ENCODE measurements at places on chromosomes 12 and 14.
A peak's percentile ranks its signal among the peaks of the same experiment; 100 is the strongest.

- DNase-seq, result peak; percentile 72
Measured at GRCh38 chr12:25276199-25276937, 25.6 kb upstream of the KRAS start.

DNA sequence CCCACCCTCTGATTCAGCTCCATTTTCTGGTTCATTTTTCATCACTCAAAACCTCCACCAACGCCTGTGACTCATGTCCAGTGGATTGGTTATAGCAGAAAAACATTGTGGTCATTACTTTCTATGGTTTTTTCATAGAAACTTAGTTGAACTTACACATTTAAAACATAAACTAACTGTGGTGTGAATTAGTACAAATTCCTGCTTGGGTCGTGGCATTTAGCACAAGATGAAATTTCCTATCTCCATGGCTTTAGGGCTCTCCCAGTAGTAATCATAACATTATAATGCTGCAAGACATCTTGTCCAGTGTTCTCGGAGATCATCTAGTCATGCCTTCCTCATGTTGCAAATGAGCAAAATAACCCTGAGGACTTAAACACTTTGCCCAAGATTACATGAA, 7.1 kb downstream of the RNASE7 start:
- DNase-seq, result no peak

DNA sequence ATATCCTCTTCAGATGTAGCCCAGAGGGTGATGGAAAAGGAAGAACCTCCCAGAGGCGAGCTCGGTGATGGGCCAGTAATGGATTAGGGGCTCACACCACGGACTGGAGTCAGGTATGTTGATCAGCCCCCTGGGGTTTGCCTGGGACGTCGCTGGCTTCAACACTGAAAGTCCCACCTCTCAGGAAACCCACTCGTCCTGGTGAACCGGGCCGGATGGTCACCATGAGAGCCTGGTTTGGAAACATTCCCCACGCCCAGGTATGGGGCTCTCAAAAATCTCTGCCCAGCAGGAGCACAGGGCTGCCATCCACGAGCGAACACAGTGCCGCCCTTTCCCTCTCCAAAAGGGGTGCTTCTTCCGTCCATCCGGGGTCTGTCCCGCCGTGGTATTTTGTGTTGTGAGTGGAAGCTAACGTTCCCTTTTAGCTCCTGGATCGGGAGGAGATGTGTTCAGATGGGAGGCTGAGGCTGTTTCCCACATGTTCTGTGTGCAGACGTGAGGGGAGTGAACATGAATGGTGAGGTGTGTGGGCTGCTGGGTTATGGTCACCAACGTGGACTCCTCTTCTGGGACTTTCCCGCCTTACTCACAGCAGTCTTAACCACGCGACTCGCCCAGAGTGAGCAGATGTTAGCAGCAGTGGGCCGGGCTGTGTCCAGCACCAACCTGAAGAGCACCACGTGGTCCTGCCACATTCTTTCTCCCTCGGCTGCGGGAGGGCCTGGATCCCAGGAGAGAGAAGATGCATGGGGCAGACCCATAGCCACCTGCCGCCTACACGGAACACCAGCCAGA, 139.2 kb downstream of the KIF26A start:
- DNase-seq, result no peak

DNA sequence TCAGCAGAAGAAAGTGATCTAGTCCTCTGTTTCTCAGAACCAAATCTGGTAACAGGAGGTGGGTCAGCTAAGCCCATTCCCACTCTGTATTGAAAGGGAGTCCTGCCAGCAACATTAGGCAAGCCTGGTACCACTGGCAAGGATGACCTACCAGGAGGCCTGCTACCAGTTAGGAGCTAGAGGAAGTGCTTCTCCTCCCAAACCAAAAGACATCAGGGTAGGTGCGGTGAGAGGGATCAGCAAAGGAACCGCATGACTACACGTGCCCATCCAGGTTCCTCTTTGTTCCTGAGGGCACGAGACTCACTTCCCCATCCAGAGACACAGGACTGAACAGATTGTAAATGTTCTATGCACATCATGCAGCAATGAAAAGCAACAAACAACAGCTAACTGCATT, 2.8 kb downstream of the KLRC4 start:
- DNase-seq, result no peak

DNA sequence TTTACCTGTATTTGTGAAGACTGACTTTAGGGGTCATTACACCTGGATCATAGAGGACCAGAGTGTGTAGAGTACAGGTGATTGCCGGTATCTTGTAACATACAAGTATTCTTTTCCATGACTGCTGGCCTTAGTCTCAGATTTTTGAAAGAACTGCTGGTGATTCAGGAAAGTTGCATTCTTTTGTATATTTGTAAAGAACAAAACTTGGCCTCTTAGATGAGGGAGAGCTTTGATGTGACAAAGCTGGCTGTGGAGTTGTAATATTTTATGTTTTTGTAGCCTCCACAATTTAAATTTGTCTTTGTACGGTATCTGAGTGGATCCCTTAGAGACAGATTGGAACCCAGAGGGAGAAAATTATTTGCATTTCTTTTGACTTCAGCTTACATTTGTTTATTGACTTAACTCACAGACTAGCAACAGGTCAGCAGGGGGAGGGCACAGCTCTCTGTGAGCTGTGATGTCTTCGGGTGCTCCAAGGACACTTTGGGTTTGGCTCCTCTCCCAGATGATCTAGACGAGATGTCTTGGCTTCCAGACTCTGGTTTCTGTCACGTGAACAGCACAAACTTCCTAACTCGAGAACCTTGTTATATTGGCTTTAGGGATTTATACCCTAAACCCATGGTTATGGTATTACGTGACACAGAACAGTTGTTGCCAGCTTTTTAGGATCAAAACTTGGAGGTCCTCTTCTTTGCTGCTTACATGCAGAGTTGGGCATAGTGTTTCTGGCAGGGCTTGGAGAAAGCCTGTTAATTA, 65.9 kb downstream of the DAAM1 start:
- DNase-seq, result peak; percentile 54

DNA sequence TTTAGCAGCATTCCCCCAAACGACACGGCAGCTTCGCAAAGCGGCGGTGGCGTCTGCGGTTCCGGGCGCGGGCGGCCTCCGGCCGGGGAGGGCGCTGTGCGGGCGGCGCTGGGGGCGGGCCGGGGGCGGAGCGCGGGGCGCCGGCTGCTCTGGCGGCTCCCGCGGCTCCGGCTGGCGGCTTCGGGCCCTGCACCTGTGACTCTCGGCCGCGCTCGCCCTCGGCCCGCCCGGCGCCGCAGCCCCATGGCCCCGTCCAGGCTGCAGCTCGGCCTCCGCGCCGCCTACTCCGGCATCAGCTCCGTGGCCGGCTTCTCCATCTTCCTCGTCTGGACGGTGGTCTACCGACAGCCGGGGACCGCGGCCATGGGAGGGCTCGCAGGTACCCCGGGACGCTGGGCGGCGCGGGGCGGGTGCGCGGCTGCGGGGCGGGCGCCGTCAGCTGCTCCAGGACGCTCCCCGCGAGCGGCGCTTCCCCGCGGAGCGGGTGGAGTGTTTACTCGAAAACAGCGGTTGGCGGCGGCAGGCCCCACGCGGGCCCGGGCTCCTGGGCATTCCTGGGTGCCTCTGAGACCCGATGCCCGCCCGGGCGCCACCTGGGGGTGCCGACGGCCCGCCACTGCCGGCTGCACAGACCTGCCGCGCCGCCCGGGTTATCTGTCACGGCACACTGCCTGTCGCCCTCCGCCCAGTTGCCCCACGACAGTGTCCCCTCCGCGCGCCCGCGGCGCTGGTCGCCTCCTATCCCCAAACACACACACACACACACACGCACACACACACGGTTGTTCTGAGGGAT, at the start of gene SLC48A1:
SLC48A1 (plus strand) TSS at position 177 of the 796 bp plus-strand sequence; CDS start at position 244, 67 bp downstream.
- peak; percentile 54 for DNase-seq

DNA sequence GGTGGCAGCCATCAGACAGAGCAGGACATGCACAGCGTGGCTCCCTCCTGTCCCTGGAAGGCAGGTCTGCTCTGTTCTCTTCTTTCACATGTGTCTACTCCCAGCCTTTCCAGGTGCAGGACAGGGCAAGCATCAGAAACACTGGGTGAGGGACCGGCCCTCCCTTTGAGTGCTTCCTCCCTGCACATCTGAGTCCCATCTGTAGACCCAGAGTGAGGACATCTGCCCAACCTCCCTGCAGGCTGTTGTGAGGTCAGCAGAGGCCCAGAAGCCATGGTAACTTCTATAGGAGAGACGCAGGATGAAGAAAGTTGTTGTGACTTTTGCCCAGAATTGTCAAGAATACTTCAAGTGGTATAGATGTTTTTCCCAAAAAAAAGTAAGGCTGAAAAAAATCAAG, 282.7 kb downstream of the CACNA1C start:
- peak; percentile 22 for DNase-seq

- DNase-seq, result no peak
Measured at GRCh38 chr14:59507752-59508103, 23.4 kb downstream of the JKAMP start.

DNA sequence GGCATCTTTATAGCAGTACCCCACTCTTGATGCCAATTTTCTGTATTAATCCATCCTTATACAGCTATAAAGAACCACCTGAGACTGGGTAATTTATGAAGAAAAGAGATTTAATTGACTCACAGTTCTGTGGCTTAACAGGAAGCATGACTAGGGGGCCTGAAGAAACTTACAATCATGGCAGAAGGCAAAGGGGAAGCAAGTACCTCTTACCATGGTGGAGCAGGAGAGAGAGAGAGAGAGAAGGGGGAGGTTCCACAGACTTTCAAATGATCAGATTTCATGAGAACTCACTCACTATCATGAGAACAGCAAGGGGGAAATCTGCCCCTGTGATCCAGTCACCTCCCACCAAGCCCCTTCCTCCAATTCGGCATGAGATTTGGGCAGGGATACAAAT, 84.4 kb downstream of the SLC24A4 start:
- DNase-seq, result no peak

- no peak for DNase-seq
Measured at GRCh38 chr12:25296381-25296780, 45.7 kb upstream of the KRAS start.

DNA sequence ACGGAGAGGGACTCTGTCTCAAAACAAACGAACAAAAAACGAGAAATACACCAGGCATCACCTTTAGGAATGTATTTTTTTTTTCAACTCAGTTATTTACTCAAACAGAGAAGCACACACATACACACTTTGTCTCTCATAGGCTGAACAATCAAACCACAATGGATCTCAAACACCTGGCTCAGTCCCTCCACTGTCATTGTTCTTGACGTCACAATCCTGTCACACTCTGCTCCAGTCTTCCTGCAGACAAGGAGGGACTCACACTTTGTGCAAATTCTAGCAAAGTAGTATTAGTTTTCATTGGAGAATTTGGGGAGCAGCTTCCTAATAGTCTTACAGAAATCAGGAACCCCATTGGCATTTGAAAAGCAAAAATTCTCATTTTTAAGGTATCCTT, 727.8 kb downstream of the BCL11B start:
- DNase-seq, result no peak

GRCh38 chr14:52070051-52070431, 1.2 kb upstream of the NID2 start:
- DNase-seq, result no peak

GRCh38 chr12:3047961-3048360, 29.2 kb upstream of the TSPAN9 start:
- DNase-seq, result peak; percentile 12

DNA sequence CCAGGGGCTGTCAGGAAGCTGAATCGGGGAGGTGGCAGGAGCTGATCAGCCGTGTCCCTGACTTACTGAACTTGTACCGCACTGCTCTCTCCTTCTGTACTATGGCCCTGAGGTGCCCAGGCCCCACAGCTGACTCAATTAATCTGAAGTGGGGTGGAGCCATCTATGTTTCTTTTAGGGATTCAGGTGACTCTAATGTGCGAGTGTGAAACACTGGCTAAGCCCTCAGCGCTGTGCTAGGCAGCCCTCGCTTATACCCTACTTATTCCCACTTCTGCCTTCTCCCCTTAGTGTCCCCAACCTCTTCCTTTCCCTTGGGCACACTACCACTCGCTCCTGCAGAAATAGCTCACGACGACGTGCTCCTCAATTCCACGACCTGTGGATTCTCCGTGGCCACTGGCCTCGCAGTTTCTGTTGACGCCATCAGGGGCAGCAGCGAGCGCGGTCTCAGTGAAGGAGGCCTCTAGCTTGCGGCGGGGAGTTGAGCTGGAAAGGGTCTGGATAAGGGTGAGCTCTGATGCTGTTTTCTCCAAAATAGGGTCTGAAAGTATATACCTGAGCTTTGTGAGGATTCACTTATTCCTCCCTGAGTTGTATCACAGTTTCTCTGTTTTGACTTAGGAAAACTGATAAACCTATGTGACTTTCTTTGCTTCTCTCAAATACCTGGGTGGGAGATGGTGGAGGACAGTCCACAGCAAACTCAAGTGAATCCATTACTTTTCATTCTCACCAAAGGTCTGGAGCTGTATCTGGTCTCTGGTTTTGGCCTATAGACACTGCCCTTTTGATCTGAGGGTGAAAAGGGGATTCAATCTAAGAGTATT, 167.6 kb downstream of the SLC41A2 start:
- peak; percentile 24 for DNase-seq

DNA sequence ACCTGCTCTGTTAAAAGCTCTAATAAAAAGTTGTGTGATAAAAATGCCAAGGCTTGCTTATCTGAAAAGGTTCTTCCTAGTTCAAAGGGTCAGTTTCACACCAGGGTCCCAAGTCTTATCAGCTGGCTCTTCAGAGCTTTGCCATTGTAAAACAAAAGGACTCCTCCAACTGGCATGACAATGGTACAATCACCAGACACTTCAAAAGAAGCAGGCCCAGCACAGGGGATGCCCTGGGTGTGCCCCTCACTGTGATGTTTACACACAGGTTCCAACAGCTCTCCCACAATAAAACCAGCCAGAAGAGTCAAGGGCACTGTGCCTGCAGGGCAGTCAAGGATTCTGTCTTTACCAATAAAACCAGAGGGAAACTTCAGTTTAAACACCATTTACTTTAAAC, 78.7 kb downstream of the PRICKLE1 start:
- DNase-seq, result no peak

- DNase-seq, result no peak
Measured at GRCh38 chr14:76774821-76775694, 13.8 kb downstream of the VASH1 start.

DNA sequence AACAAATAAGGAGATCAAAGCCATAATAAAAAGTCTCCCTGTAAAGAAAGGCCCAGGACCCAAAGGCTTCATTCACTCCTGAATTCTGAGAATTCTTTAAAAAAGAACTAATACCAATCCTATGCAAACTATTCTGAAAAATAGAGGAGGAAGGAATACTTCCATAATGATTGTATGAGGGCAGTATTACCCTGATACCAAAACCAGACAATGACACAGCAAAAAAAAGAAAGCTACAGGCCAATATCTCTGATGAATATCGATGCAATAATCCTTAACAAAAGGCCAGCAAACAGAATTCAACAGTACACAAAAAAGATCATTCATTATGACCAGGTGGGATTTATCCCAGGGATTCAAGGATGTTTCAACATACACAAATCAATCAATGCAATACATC, 457.8 kb upstream of the FBXO33 start:
- no peak for DNase-seq

- DNase-seq, result no peak
Measured at GRCh38 chr14:24381363-24382063, 13.5 kb downstream of the NFATC4 start.

GRCh38 chr12:120844297-120844696, 59.9 kb downstream of the SPPL3 start:
- no peak for DNase-seq

- peak; percentile 91 for DNase-seq
Measured at GRCh38 chr12:25458047-25458552, 95.0 kb downstream of the LMNTD1 start.

GRCh38 chr14:30445852-30446251, 113.1 kb upstream of the G2E3 start:
- DNase-seq, result no peak
